ENCODE measurements at places on chromosomes 12 and 14.
A peak's percentile ranks its signal among the peaks of the same experiment; 100 is the strongest.

- DNase-seq = no peak
These were observed 27.9 kb downstream of the VWF start for GRCh38 chr12:6096527-6096926.

DNA sequence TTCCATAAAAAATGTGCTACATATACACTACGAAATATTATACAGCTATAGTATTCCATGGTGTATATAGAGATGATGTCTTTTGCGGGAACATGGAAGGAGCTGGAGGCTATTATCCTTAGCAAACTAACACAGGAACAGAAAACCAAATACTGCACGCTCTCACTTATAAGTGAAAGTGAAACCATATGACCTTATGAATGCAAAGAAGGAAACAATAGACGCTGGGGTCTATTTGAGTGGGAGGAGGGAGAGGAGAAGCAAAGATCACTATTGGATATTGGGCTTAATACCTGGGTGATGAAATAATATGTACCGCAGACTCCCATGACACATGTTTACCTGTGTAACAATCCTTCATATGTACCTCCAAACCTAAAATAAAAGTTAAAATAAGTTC is 142.8 kb downstream of the LRFN5 start:
- no peak for DNase-seq

DNA sequence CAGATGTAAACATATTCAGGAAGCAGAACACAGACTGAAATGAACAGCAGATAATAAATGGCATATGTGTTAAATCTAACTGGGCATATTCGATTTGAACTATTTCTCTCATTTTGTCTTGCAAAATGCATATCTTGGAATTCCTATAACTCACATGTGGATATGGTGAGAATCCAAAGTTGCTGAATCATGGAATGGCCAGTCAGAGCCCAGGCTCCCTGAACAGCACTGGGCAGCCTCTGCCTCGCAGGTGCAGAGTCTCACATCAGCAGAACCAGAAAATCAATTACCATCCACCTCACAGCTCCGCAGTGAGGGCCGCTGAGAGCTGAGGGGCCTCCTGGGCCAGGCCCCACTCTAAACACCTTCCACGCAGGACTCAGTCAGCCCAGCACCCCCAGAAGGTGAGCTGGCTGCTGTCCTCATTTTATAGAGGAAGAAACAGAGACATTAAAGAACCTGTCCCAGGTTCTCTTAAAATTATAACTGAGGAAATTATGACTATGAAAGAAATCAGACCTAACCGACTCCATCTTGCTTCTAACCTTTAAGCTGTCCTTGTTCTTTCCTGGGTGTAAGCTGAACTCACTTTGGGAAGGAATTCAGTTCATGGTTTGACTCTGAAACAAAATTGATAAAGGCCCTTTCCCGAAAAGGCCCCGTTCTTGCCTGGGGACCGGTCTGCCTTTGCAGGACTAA is 269.1 kb upstream of the SFSWAP start:
- DNase-seq = no peak

- DNase-seq = peak; percentile 95
These were observed 14.4 kb upstream of the CD27 start for GRCh38 chr12:6430124-6430989.
